ENCODE measurements at places on chromosomes 2 and 18.

- no peak for DNase-seq
These were observed 184.2 kb downstream of the RND3 start for GRCh38 chr2:150303281-150303680.

DNA sequence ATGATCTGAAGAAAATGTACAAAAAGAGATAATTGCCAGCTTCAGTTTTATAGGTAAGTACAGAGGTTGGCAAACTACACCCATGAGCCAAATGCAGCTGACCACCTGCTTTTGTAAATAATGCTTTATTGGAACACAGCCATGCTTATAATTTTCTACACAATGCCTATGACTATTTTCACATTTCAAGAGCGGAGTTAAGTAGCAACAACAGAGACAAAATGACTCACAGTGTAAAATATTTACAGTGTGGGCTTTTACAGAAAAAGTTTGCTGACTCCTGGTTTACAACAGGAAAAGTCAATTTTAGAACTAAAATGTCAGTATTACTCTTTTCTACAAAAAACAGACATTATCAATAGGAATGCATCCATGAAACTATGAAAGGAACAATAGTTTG lies 26.0 kb downstream of the CWC22 start:
- DNase-seq: no peak

- no peak for DNase-seq
These were observed 3.0 kb upstream of the GRB14 start for GRCh38 chr2:164624316-164624715.

- DNase-seq: no peak
These were observed 54.3 kb downstream of the PLCL1 start for GRCh38 chr2:197858607-197859140.

DNA sequence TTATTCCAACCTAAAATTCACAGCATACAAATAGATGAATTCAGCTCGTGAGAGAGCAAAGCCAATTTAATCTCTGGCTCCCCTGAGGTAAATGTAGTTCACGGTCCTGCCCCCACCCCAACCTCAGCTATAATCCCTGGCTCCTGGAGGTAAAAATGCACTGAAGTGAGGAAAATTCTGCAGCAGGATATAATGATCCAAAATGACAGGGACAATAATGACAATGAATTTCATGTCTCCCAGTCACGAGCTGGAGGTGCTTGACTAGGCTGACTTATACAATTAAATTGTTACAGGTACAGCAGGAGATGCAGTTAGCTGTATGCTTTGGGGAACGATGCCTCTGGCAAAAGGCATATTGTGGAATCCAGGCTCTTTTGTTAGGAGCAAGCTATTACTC lies 82.0 kb downstream of the GPD2 start:
- DNase-seq: no peak

All from head of caudate nucleus (tissue), 42 donors.